ENCODE measurements at places on chromosomes 13 and 19. TPM values are rescaled to one million over a fixed set of nuclear protein-coding genes. Genes with fewer than 3 reads are reported as not detected.

DNA sequence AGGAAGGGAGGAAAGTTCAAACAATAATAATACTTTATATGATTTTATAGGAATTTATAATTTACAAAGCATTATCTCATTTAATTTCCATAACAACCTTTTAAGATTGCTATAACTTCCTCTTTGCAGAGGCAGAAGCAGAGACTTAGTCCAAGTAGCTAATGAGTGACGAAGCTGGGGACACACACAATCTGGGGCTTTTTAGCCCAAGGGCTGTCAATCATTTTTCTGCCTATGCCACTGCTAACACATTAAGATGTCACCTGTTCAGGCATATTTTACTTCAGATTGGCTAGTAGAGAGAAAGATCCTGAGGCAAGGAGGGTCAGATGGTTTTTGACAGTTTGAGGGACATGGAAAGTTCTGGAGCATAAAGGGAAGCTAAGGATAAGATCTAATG is 12.6 kb downstream of the SCEL start:
- no peak overlapping the region for H3K4me3 ChIP-seq
- no peak overlapping the region for H3K27ac ChIP-seq
- no peaks in the 10 kb centered on the region for H3K4me1 ChIP-seq
- H3K36me3 ChIP-seq = no peaks in the 10 kb centered on the region
- no peak for DNase-seq

CDKN2D gene
- total RNA-seq = 3.7 TPM

DAND5 gene
- 0.11 TPM for total RNA-seq

PGLYRP1 gene
- total RNA-seq = not detected

- H3K4me3 ChIP-seq = no peak overlapping the region
- DNase-seq = no peak
- H3K4me1 ChIP-seq = no peaks in the 10 kb centered on the region
- no peak overlapping the region for H3K27ac ChIP-seq
- peaks cover 33% of the 10 kb centered on the region for H3K36me3 ChIP-seq
Observed at GRCh38 chr13:106132216-106132615, 403.2 kb downstream of the EFNB2 start.

DPRX gene
- total RNA-seq = not detected

GRCh38 chr13:107883561-107884175 is 331.7 kb downstream of the LIG4 start:
- H3K36me3 ChIP-seq = peaks cover 5% of the 10 kb centered on the region
- no peak for DNase-seq
- H3K27me3 ChIP-seq = no peaks in the 10 kb centered on the region
- no peaks in the 10 kb centered on the region for H3K4me1 ChIP-seq
- H3K27ac ChIP-seq = no peak overlapping the region

GRCh38 chr19:30555075-30555790 is 183.0 kb downstream of the ZNF536 start:
- no peak overlapping the region for H3K4me3 ChIP-seq
- DNase-seq = no peak
- no peaks in the 10 kb centered on the region for H3K27me3 ChIP-seq
- peaks cover 26% of the 10 kb centered on the region for H3K4me1 ChIP-seq

ATP8B3 gene
- 8.7 TPM for total RNA-seq

GRCh38 chr13:27997904-27998522 is 9.5 kb upstream of the URAD start:
- H3K27ac ChIP-seq = no peak overlapping the region
- no peaks in the 10 kb centered on the region for H3K27me3 ChIP-seq
- no peaks in the 10 kb centered on the region for H3K36me3 ChIP-seq
